Activated CD4-positive, alpha-beta memory T cell treated with anti-CD3 and anti-CD28 coated beads for 36 hours (primary cell): ENCODE measurements at places on chromosomes 2 and 18.

DNA sequence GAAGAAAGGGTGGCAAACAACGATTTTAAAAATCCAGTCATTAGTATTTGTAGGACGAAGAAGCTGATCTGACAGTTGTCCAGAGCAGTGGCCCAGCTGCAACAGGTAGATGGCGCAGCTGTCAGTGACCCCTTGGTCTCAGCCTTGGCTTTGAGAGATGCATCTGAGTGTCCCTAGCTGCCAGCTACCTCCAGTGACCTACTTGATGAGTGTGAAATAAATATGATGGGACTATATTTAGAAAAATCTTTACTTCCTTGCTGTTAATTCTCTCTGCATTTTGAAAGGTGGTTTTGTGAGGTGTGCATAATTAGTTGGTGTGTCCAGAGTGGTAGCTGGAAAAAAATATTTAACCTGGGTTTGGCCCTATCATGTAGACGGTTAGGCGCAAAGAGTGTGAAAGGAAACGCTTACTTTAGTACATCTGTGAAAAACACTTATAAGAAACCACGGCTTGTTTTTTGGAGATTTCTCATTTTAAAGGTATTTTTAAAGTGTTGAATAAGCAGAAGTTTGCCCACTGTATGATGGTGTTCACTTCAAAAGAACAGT is 963 bp downstream of the INPP1 start:
- DNase-seq, result peak; percentile 36

DNA sequence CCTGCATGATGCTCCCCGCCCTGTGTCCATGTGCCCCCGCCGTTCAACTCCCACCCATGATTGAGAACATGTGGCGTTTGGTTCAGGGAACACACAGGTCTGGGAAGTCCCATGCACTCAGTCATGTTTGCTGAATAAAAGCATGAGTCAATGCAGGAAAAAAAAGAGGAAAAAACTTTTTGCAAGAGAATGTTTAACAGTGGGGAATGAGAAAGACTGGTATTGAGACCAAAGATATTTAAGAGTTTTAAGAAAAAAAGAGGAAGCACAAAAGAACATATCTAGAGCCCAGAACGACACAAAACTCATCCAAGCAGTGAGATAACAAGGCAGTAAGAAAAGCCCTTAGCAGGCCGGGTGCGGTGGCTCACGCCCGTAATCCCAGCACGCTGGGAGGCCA is 279.2 kb upstream of the THSD7B start:
- DNase-seq, result no peak

GRCh38 chr2:172481507-172482262 is 54.3 kb downstream of the ITGA6 start:
- no peak for DNase-seq

DNA sequence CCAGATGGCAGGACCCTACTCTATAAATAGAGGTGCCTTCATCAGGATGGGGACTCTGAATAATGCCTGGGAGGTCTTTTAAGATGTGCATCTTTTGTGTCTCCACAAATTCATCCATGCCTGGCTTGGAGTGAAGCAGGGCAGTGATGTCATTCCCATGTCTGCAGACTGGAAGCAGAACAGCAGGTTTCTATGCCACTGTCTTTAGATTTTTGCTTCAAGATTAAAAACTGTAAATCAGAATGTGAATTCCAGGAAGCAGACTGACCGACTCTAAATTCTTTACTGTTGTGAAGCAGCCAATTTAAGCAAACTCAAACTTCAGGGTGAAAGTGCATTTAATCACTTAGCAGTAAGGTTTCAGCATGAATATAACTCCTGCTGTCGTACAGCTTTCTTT is 159.3 kb downstream of the SCG2 start:
- no peak for DNase-seq

- DNase-seq, result no peak
Observed at GRCh38 chr2:9797681-9798556, 45.4 kb upstream of the TAF1B start.

DNA sequence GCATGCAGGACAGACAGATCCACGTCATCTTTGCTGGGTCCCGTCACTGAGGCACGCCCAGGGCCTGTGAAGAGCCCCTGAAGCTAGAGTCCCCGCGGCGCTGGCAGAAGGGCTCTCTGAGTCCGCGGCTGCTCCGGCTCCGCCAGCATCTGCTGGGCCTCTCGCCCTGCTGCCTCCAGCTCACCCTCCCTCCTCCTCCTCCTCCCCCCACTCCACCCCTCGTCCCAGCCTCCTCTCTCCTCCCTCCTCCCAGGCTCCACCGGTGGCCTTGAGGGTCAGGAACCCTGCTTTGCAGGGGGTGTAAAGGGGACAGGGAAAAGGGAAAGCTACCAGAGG is at the start of gene TNS1:
Gene TNS1 (minus strand): TSS at position 151 of the 336 bp plus-strand sequence. CDS start 123 bp downstream, at position 28.
- DNase-seq, result no peak

GRCh38 chr2:226679389-226680065 is 120.1 kb downstream of the IRS1 start:
- no peak for DNase-seq

DNA sequence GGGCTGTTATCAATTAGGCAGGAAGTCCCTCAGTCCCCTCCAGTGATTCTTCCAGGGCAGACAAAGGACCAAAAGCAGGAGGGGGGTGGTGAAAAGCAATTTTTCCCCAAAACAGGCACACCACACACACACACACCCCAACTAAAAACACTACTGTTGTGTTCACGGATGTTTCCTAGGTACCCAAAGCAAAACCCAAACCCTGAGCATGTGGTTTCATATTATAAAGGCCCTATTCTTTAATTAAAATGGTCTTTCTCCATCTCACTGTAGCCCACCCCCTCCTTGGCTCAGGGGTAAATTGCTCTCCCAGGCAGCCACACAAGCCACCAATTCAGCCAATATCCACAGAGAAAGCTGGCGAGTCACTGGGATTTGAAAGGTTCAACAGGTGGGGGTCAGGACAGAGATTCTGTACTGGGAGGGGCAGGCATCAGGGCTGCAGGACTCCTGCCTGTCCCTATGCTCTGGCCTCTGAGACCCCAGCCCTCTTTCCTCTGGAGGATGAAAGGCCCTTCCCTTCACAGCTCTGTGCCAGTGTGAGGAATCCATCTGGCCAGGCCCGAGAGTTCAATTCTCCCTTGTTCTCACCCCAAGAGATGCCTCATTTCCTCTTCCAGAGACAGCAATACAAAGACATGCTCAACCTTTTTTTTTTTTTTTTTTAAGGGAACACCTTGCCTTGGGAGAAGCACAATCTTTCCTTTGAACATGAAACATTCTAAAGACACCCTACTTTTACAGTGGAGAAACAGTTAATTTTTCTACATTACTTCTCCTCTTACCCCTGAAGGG is 43.6 kb downstream of the SPRED2 start:
- no peak for DNase-seq

DNA sequence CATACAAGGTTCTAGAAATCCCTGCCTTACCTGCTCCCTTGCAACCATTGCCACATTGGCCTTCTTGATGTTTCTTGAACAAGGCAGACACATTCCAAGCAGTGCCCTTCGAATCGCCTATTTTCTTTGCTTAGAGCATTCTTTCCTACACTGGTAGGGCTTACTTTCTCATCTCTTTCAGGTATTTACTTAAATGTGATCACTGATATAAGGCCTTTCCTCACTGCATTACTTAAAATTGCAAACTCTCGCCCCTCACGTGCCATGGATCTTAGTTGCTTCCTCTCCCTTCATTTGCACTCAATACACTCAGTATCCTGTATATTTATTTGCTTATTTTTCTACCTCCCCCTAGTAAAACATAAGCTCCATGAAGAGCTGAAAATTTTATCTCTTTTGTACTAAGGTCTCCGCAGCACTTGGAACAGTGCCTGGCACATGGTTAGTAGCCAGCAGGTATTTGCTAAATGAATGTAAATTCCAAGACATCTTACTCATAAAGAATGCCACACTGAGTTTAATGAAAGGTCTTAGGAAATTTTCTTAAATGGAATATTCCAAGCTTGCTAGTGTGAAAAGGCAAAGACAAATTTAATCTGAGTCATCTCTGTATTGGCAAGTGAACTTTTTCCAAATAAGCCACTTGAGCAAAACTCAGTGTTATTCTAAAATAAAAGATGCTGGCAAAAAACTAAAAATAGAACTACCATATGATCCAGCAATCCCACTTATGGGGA is 42.4 kb upstream of the FIGN start:
- DNase-seq, result no peak

- no peak for DNase-seq
Observed at GRCh38 chr18:10798727-10799550, 273.1 kb downstream of the NAPG start.
